ENCODE measurements at places on chromosomes 7 and 10.

DNA sequence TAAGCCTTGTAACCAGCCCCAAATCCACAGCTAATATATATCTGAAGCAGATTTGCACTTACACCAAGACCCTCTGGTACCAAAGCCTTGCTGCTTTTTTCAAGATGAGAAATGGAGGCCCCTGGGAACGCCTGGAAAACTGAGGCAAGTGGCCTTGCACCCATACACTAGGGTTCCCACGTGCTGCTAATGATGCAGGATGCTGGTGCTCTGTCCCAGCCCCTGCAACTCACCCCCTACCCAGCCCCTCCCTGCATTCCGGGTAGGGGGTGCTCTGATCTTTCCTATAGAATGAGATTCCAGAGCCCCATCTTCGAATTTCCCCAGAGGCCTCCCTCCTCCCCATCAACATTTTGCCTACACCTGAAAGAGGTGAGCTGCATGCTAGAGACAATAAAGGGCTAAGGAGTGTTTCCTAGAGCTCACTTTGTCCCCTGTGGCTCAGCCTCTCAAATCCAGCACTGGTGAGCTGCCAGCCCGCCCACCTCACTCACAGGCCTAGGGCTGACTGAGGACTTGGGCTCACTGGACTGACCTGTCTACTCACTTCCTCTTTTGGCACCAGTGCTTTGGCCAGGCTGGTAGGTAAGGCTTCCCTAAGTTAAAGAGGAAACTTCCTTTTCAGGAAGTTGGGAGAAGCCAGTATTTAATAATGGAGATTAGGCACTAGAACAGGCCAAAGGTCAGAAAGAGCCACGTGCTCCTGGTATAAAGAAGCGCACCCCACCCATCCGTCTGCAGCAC, 9.8 kb downstream of the RBP4 start:
- DNase-seq, result no peak

DNA sequence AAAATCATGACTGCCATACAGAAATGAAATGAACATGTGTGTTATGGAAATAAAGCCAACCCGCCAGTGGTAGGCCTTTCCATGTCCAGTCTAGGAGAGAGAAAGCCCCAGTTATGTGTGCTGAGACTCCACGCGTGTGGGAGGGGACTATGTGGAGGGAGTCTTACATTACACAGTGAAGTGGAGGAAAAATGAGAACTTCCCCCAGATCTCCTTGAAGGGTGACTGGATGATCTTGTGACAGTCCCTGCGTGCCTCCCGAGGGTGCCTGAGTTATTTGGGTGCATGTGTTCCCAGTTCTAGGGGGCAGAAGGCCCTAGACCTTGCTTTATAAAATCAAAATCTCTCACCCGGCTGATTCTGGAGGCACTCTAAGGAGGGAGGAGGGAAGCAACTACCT, 24.2 kb downstream of the UPP1 start:
- no peak for DNase-seq

DNA sequence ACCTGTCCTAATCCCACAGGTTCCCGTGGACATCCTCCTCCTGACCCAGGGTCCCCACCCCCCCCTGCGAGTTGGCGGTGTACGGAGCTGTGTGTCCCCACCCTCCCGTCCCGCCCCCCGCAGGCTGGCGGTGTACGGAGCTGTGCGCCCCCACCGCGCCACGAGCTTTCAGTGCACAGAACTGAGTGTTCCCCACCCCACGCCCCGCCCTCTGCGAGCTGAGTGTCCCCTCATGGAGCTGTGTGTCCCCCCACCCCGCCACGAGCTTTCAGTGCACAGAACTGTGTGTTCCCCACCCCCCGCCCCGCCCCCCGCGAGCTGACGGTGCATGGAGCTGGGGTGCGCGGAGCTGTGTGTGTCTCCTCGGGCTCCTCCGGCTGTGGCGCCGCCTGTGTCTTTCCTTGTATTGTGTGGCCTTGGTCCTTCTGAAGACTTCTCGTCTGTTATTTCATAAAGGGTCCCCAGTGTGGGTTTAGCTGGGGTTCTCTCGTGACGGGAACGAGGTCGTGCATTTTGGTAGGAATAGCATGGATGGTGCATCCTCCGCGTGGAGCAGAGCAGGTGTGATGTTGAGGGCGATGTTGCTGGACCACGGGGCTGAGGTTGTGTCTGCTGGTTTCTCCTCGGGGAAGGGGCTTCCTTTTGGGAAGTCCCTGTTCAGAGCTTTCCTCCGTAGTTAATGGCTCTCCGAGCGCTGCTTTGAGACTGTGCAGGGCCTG, 18.0 kb upstream of the JAKMIP3 start:
- no peak for DNase-seq

DNA sequence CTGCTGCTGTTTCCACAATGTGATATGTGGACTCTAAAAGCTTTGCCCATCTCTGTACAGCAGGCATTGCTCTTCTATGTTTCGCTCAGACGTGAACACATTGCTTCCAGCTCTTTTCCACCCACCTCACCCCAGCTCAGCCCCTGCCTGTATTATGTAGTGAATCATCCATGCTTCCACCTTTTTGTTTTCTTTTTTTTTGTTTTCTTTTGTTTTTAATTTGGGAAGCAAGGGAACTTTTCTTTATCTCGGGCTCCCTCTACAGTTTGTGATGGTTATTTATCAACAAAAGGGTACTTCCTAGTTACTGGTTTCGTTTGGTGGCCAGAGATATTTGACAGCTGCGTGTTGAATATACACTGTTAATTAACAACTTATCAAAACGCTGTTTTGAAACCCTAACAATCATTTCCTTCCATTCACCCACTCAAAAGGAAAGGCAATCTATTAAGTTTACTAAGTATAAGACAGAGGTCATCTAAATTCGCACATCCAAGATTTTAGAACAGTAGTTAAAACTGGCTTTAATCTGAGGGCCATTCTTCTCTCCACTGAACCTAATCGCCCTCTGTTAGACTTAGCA, 127.9 kb upstream of the STK17A start:
- no peak for DNase-seq

DNA sequence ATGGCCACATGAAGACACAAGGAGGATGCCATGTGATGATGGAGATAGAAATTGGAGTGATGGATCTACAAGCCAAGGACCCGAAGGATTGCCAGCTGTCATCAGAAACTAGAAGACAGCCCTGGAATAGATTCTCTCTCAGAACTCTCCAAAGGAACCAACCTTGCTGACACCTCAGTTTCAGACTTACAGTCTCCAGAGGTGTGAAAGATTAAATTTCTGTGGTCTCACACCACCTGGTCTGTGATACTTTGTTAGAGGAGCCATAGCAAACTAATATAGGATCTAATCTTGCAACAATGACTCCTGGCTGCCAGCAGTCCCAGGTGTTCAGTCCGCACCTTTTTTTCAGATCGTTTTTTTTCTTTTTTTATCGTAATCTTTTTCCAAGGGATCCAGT, 647.3 kb upstream of the GHITM start:
- no peak for DNase-seq

DNA sequence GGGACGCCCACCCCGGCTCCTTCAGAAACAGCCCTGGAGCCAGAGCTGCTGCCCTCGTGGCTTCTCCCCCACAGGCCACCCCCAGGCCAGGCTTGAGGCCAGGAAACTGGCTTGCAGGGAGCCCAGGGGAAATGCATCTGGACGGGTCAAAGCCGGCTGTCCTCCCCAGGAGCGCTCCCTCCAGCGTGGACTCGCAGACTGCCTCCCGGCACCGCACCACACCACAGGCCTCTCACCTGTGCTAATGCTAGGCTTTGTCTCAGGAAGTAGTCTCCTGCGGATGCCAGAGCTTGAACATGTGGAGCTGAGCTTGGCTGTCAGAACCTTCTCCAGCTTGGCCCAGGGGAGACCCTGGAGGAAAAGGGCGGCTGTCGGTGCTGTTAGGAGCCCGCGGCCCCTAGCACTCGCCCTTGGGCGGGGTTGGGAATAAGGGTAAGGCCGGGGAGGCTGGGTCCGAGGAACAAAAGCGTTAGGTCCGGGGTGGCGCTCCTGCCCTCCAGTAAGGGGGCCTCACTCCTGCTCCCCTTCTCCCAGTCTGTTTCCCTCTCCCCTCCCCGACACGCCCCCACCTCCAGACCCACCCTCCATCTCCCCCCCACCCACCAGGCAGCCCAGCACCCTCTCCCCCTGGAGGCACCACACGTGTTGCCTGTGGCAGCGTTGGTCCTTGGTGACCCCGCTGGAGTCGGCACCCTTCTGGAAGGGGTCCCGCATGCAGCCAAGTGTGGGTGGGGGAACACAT, 21.6 kb upstream of the DRGX start:
- no peak for DNase-seq

GRCh38 chr7:33886149-33886623, 19.2 kb upstream of the BMPER start:
- no peak for DNase-seq

- DNase-seq, result no peak
These were observed 89.9 kb downstream of the PHYHIPL start for GRCh38 chr10:59266321-59266720.

DNA sequence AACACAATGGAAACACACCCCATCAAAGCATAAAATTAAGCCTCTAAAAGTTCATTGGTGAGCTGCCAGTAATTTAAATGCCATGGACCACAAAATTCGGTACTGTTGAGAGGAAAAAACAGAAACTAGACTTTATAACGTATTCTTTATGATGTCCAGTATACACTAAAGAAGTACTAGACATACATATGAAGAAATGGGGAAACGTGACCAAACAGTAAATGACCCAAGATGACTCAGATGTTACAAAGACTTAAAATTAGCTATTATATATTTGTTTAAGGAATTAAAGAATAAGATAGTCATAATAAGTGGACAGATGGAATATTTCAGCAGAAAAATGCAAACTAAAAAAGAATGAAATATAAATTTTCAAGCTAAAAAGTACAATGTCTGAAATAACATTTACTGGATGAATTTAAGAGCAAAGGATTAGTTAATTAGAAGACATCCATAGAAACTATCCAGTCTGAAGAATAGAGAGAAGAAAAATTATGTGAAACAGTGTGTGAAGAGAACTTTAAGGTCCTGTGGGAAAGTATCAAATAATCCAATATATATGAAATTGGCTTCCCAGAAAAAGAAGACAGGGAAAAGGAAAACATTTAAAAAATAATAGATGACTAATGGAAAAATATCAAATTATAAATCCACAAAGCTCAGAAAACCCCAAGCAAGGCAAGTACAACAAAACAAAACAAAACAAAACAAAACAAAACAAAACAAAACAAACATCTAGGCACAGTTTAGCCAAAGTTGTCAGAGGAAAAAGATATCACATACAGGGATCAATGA, 69.4 kb downstream of the SAMD9 start:
- DNase-seq, result no peak

DNA sequence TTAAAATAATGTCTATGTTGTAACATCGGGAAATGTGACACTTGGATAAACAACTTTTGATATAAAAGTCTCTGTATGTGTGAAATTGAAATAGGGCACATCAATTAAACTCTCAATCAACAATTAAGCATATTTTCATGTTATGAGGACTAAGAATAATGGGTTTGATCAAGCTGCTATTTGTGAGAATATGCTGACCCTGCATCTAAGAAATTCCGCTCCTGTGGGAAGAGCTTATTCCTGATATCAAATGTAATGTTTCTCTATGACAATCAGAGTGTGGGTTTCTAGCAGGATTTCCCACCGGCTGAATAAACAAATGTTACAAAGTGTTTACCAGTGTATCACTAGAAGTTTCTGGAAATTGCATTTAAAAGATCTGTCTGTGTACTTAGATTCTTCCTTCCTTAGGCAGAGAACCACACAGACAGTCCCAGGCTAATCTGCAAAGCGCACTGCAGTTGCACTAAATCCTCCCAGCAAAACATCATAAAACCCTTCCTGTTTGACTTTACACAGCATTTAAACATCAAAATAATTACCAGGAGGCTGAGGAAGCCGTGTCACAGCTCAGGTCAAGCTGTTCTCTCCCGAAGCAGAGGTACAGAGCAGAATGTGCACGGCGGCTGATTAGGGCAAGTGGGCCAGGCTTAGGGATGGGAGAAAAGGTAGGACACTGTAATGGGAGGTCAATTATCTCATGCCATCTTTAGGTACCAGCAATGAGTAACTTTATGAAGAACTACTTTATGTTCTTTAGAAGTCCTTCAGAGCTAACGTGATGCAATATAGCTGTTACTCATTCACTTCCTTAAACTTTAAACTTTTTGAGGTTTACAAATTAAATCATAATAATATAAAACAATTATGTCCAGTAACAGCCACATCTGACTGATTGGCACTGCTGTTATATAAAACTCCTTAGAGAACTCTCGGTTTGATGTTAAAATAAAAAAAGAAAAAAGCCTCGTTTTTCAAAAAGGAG, 109.1 kb upstream of the CTTNBP2 start:
- no peak for DNase-seq

DNA sequence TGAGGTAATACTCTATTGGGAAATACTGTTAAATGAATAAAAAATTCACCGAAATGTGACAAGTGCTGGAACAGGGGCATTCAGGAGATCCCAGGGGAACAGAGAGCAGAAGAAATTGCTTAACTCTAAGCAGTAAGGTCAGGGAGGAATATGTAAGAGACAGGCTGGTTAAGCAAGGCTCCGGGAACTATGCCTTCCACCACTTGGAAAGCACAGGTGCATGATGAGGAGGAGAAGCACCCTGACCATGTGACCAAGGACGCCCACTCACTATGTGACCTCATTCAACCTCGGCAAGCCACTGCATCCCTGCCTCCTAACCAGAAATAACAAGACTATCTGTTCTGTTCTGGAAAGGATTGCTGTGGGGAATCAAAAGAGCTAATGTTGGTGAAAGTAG, 218.4 kb downstream of the ELMO1 start:
- DNase-seq, result no peak

DNA sequence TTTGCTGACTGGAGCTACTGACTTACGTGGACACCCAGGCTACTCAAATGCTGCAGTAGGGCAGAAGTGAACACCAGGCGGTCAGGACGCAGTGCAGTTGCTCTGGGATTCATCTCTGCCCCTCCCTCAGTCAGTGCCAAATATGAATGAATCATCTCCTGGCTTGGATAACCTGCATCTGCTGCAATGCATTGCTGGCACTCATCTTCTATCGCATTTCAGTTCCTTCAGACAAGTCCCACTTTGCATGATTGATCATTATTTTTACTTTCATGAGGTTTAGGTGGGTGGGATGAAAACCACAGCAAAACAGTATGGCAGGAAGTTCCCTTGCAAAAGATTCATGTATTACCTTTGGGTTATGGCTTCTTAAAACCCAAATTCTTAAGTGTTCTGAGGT, 224.6 kb upstream of the NRP1 start:
- no peak for DNase-seq

GRCh38 chr7:127908430-127909258, 122.6 kb downstream of the LRRC4 start:
- no peak for DNase-seq

GRCh38 chr10:20622531-20623211, 274.4 kb downstream of the NEBL start:
- no peak for DNase-seq

DNA sequence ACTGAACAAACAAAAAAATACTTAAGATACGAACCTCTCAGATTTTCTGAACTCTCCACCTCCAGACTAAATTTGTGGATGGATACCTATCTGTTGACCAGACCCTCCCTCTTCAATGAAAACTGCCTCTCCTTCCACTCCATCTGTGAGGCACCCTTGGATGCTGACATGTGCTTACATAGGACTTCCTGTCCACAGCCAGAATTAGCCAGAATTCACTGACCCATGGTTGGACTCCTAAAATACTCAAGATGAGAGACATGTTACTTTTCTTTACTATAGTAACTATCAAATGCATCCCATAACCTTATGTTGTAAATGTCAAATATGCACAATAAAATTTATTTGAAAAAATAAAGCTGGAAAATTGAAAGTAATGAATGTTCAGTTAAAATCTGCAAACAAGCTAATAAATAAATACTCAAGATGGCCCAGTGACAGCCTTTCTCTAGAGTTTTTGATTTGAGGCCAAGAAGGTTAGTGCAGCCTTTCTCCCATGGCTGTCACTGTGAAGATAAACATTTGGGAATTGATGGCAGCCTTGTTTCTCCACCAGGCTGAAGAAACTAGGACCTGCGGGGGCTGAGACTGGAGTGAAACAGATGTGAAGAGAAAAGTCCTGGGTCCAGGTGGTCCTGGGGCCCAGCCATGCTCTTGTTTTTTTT, 287.0 kb downstream of the ZEB1 start:
- DNase-seq, result no peak
